Glutamatergic neuron (in vitro differentiated cells): ENCODE measurements at places on chromosomes 16 and 17. TPM values are rescaled to one million over a fixed set of nuclear protein-coding genes. Genes with fewer than 3 reads are reported as not detected.

Gene COPZ2
- total RNA-seq, result not detected

Gene MT4
- not detected for total RNA-seq

Gene CHST5
- 0.64 TPM for total RNA-seq

Gene IL34
- 0.42 TPM for total RNA-seq

Gene OTOP2
- not detected for total RNA-seq

- DNase-seq, result no peak
Measured at GRCh38 chr16:55040366-55041086, 109.9 kb downstream of the IRX5 start.

GRCh38 chr17:42518755-42519545, 17.1 kb upstream of the NAGLU start:
- no peak for DNase-seq

- peak; percentile 61 for DNase-seq
Measured at GRCh38 chr16:9092978-9093344, 1.5 kb downstream of the HAPSTR1 start.

DNA sequence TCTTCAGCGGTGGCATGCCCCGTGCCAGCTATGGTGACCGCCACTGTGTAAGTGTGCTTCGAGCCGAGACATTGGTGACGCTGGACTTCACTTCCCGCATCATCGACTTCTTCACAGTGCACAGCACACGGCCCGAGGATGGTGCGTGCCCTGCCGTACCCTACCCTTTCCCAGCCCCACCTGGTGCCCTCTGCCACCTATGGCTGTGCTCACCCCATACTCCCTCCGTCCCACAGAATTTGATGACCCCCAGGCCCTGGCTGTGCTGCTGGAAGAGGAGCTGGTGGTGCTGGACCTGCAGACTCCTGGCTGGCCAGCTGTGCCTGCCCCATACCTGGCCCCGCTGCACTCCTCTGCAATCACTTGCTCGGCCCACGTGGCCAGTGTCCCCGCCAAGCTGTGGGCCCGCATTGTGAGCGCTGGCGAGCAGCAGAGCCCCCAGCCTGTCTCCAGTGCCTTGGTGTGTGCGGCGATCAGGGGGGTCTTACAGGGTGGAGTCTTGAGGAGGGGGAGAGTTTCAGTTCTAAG, 9.5 kb downstream of the LLGL1 start:
- no peak for DNase-seq

DNA sequence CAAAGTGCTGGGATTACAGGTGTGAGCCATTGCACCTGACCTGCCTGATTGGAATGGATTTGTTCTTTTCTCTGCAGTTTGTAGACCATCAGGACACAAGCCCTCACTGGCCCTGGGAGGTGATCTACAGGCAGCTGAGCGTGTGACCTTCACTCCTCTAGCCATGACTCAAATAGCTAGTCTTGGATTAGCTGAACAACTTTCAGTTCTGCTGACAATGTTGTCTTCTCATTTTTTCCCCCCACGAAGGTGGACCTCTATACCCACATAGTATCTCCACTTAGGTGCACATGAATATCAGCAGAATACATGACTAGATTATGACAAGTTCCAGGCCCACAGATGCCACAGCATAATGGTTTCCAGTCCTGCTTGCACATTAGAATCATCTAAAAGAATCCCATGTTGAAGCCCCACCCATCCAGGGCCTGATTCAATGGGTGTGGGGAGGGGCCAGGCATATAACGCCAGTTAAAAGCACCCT, 36.8 kb downstream of the HS3ST3B1 start:
- DNase-seq, result no peak

- DNase-seq, result no peak
Measured at GRCh38 chr17:43834106-43834505, 1.2 kb upstream of the MPP3 start.

DNA sequence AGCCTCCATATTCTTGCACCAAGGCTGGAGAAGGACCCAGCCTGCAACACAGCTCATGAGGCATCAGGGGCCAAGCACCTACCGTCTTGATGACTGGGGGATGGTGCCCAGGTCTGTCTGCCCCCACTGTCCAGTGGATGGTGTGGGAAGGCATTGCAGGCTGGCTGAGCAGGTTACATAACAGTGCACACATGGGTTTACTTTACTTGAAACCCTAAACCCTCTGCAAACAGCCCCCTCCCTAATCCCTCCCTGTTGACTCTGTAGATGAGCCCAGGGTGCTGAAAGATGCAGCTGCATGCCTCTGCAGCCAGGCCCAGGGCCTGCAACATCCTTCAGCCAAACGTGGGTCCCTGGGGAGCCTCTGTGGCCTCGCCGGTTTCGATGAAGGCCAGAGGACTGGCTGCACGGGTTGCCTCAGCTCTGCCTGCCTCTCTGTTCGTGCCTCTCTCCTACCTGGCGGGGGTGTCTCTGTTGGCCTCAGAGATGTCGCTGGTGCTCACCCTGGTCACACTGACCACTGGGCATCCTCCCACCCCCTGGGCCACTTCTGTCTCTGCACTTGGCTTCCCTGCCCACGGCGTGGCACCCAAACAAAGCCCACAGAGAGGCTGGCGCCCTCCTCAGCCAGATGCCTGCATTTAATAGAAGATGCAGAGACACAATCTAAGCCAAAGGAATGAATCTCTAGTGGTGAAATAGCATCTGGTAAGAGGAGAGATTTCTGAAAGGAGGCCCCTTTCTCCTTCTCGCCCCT, 95.1 kb downstream of the METRNL start:
- peak; percentile 66 for DNase-seq

DNA sequence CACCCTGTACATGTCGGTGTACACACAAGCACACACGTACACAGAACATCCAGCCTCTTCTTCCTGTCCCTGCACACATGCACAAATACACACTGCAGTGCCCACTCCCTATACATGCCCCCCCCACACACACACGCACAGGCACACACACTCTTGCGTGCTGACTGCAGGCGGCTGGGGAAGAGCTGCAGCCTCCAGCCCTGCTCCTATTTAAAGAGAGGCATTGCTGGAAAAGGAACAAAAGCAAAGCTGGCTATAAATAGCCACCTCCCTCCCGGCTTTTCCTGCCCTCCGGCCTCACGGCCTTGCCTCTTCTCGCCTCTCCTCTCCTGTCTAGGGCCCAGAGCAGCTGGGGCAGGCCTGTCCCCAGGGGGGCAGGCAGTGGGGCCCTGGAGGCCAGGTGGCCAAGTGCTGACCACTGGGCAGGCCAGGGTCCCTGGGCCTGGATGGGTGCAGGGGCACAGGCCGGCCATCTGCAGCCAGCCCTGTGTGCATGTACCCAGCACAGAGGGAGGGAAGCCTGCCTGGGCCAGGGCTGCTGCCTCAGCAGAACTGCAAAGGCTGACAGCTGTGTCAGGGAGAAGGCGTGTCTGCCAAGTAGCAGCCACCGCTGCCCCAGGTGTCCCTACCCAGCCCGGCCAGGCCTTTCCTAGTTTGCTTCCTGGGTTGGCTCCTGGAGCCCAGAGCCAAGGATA, 25.4 kb downstream of the RTN4RL1 start:
- peak; percentile 77 for DNase-seq
